Right atrium auricular region (tissue), 2 donors: ENCODE measurements at places on chromosomes 13 and 19. TPM values are rescaled to one million over a fixed set of nuclear protein-coding genes. Genes with fewer than 3 reads are reported as not detected.

DNA sequence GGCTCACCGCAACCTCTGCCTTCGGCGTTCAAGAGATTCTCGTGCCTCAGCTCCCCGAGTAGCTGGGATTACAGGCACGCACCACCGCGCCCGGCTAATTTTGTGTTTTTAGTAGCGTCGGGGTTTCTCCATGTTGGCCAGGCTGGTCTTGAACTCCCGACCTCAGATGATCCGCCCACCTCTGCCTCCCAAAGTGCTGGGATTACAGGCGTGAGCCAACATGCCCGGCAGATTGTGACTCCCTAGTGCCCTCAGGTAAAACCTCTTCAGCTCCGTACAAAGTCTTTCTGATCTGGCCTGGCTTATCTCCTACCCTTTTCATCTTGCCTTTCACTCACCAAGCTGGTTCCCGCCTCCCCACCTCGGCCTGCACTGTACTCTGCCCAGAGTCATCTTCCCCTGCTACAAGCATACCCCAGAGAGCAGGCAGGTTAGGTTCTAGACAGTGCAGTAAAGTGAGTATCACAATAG, 15.0 kb downstream of the BICRA start:
- no peak for DNase-seq

DNA sequence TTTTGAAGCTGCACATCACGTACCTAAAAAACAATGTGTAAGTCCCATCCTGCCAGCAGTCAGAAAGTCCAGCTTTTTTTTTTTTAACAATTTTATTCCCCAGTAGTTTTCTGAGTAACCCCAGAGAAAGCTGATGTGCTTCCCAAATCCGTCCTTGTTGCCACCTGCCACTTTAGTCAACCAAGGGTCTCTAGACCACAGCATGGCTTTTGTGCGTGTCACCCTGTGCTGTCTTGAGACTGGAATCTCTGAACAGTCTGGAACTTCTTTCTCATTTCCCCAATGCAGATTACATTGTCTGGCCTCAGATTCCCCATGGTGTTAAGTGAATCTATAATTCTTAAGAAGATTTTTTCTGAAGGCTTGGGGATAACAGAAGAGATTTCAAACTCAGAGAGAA, 289.2 kb upstream of the KLF12 start:
- no peak for DNase-seq

The CATSPERD gene
- not detected for total RNA-seq

The KLF16 gene
- 4.4 TPM for total RNA-seq

- no peak for DNase-seq
These were observed 10.9 kb downstream of the DPP9 start for GRCh38 chr19:4712771-4713170.

- no peak for DNase-seq
These were observed 396.9 kb downstream of the KCTD12 start for GRCh38 chr13:76489274-76489673.

DNA sequence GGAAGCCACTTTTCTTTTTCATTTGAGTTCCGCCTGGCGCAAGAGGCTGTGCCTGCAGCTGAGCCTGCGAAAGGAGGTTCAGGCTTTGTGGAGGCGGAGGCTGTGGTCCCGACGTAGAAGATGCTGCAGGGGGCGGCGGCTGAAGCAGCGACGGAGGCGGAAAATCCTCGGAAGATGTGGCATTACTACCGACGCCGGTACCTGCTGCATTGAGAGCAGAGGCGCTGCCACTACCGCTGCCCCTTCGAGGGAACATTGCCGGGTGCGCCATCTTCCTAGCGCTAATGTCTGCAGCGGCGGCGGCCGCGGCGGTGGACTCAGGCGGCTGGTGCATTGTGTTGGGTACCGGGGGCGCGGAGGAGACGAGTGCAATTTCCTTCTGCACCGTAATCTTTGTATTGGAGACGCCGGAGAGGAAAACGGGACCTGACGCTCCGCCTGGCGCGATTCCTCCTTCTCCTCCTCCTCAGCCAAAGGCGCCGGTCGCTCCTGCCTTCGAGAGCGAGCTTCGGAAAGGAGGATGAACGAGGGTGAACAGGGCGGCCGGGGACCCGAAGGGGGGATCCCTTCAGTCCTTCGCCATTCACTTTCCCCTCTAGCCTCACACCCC, at the start of gene TSC22D1:
Gene TSC22D1 (minus strand): TSS at position 590 of the 610 bp plus-strand sequence. CDS start 256 bp downstream, at position 334.
- no peak for DNase-seq

The ATP8A2 gene
- 0.19 TPM for total RNA-seq

The SELENOV gene
- total RNA-seq: not detected

- no peak for DNase-seq
These were observed 40.0 kb upstream of the TPP2 start for GRCh38 chr13:102556806-102557205.

GRCh38 chr13:33865945-33866344, 48.0 kb downstream of the RFC3 start:
- DNase-seq: no peak

The ITGBL1 gene
- total RNA-seq: 5.4 TPM

DNA sequence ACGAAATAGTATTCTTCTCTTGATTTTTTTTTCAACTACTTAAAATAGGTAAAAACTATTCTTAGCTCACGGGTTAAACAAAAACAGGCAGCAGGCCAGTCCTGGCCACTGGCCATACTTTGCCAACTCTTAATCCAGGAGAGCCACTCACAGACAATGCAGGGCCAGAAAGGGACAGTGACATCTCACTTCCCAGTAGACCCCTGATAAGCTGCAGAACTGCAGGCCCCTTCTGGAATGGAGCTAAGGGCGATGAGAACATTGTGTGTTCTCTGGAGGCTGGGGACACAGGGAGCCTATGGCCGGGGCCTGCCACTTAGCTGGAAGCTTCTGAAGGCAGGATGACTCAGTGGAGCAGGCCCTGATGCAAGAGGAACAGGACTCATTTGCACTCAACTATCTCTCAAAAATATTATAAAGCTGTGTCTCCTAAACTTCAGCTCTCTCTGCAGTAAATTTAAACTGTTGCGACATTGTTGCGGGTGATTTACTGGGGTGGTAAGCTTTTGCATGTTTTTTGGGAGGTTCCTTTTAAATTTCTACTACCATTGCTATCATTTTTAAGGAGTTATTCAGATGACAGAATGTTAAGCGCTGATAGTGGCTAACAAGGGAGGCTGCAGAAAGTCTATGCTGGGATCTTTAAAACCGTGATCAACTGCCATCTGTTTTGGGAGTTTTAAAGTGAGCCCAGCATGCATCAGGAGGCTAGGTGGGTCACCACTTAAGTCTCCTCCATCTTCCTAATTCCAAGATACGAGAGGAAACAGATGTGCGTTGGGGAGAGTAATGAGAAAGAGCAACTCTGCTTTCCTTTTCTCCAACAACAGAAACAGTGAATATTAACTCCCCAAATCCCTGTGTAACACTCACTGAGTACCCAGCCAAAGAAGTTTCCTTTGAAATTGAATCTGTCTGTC, 33.2 kb upstream of the KATNAL1 start:
- DNase-seq: peak; percentile 90

The MRPL54 gene
- total RNA-seq: 81.0 TPM

GRCh38 chr13:49652355-49653305, 24.3 kb downstream of the ARL11 start:
- no peak for DNase-seq

DNA sequence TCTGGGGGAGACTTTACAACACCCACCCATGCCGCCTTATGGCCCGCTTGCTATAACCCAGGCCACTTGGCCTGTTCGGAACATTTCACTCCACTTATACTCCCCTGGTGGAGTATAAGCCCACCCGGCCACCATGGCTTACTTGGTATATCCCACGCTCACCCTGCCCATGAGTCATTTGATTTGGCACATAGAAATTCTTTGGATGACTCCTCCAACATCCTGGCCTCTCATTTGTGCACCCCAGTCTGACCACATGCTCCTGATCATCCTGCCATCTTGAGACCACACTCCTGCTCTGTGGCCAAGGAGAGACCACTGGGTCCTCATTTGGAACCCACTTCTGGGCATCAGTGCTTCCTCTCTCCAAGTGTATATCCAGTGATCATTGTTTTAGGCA, 5.2 kb downstream of the SPACA6 start:
- peak; percentile 51 for DNase-seq

The ZNF534 gene
- not detected for total RNA-seq

GRCh38 chr19:47187335-47187655, 43.7 kb downstream of the BBC3 start:
- no peak for DNase-seq

The KIRREL2 gene
- 0.51 TPM for total RNA-seq

GRCh38 chr19:31459430-31459829, 110.2 kb upstream of the TSHZ3 start:
- DNase-seq: no peak

- no peak for DNase-seq
These were observed 42.1 kb upstream of the ZNF486 start for GRCh38 chr19:20124879-20125278.

The ZAR1L gene
- total RNA-seq: not detected

GRCh38 chr13:107531816-107532215, 683.5 kb downstream of the LIG4 start:
- DNase-seq: no peak

- DNase-seq: no peak
These were observed 282.0 kb downstream of the DNAJC15 start for GRCh38 chr13:43305416-43305815.

DNA sequence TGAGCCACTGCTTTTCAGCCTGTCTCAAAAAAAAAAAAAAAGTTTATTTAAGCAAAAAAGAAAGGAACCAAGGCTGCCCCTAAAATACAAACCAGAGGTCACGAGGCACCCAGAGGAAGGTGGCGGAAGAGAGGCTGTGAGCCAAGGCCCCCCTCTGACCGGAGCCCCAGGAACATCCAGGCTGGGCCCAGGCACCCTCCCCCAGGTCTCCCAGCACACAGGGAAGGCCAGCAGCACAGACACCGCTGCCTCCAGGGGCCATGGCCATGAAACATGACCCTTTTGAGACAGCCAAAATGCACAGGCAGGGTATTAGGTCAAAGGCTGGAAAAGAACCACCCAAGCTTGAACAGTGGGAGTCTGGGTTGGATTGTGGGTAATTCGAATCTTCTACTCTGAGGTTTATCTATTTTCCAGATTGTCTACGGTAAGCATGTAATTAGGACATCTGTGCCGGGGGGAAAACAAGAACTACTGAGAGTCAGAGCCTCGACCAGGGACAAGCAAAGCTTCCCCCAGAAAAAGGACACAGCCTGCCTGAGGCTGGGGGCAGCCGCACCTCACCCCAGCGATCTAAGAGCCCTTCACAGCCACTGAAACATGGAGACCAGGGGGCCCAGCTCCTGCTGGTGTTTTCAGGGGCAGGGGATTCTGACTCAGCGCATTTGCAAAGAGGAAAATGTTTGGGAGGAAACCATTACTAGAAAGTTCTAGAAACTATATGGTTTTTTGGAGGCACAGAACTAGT, 8.4 kb downstream of the PEX11G start:
- DNase-seq: no peak

GRCh38 chr13:48231933-48232332, 1.1 kb upstream of the ITM2B start:
- no peak for DNase-seq

The ZNF83 gene
- 24.4 TPM for total RNA-seq

- no peak for DNase-seq
These were observed 174.6 kb downstream of the ITGBL1 start for GRCh38 chr13:101626925-101627555.

DNA sequence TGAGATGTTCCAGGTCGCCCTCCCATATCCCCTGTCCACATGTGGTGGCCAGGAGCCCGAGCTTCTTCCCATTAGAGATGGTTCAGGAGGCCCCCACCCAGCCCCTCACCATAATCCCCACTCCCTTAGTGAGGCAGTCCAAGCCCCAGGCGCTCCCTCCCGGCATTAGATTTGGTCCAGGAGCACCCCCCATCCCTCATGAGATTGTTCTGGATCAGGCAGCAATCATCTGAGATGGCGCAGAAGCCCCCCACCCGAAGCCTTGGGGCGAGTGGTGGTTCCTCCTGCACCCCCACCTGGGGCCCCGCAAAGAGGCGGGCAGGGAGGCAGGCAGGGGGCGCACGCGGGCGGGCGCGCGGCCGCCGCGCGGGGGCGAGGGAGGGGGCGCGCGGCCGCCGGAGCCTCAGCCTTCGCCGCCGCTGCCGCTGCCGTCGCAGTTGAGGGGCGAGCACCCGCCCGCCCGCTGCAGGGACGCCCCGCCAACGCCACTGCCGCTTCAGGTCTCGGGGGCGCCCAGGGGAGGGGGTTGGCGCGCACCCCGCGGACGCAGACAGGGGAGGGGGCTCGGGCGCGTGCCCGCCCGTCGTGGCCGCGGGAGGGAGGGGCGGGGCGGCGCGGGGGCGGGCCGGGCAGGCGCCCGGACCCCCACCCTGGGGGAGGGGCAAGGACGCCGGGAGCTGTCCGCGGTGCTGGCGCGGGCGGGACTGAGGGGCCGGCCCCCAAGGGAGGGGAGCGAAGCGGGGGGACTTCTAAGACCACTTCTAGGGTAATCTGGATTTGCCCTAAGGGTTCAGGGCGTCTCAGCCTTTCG, 46.4 kb upstream of the SHKBP1 start:
- no peak for DNase-seq

GRCh38 chr13:110826861-110827672, 87.8 kb downstream of the ANKRD10 start:
- DNase-seq: no peak

GRCh38 chr19:12847159-12848139, 9.1 kb downstream of the MAST1 start:
- peak; percentile 86 for DNase-seq

GRCh38 chr19:4457654-4458395, at the start of gene UBXN6:
UBXN6 (minus strand) TSS chr19:4457794; CDS start chr19:4457697, 97 bp downstream.
- DNase-seq: peak; percentile 98

The SIGLEC12 gene
- total RNA-seq: not detected

GRCh38 chr13:47036294-47037008, 139.6 kb upstream of the HTR2A start:
- no peak for DNase-seq

- peak; percentile 65 for DNase-seq
These were observed 255.4 kb downstream of the COG6 start for GRCh38 chr13:39910833-39911232.

The IL11 gene
- total RNA-seq: 0.16 TPM

The WDR62 gene
- 0.75 TPM for total RNA-seq

The SRRM5 gene
- not detected for total RNA-seq

The PROSER3 gene
- total RNA-seq: 7.2 TPM

GRCh38 chr19:45809643-45810159, 5.4 kb downstream of the RSPH6A start:
- DNase-seq: no peak

The ZNF723 gene
- not detected for total RNA-seq

The SULT2A1 gene
- total RNA-seq: not detected

GRCh38 chr13:75305059-75305458, 176.9 kb downstream of the TBC1D4 start:
- DNase-seq: no peak

- DNase-seq: no peak
These were observed 1718.7 kb downstream of the EFNB2 start for GRCh38 chr13:104816726-104817125.

- no peak for DNase-seq
These were observed 16.8 kb downstream of the CLEC17A start for GRCh38 chr19:14599548-14600147.

- DNase-seq: no peak
These were observed 90.6 kb downstream of the PCDH9 start for GRCh38 chr13:67139551-67139950.

- DNase-seq: no peak
These were observed 7.8 kb downstream of the ZBTB7A start for GRCh38 chr19:4058693-4059452.
